NB4 (cell line): ENCODE measurements at places on chromosomes 2 and 18.

GRCh38 chr2:16948053-16948452 is 282.4 kb upstream of the CYRIA start:
- DNase-seq, result no peak

DNA sequence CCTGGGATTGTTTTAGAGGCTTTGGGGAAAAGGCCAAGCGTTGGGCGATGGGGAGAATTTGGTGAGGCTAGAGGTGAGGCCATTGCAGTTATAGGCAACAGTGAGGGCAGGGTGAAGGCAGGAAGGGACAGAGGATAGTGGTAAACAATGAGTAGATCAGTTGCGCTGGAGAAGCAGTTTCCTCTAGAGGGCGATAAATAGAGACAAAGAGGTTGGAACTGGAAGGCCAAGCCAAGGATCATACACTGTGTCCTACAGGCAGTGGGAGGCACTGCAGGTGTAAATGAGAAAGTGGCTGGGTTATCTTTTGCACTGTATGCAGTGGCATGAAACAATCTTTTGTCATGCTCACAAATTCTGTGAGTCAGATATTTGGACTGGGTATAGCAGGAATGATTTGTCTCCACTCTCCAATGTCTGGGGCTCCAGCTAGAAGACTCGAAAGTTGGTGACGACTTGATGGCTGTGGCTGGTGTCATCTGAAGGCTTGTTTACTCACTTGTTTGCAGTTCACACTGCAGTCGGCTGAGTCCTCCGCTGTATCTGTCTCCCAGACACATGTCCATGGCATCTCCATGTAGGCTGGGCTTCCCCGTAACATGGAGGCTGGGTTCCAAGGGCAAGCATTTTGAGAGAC is 82.1 kb downstream of the TNP1 start:
- DNase-seq, result peak; percentile 82

- DNase-seq, result no peak
Measured at GRCh38 chr2:19885791-19886190, 16.0 kb downstream of the TTC32 start.

DNA sequence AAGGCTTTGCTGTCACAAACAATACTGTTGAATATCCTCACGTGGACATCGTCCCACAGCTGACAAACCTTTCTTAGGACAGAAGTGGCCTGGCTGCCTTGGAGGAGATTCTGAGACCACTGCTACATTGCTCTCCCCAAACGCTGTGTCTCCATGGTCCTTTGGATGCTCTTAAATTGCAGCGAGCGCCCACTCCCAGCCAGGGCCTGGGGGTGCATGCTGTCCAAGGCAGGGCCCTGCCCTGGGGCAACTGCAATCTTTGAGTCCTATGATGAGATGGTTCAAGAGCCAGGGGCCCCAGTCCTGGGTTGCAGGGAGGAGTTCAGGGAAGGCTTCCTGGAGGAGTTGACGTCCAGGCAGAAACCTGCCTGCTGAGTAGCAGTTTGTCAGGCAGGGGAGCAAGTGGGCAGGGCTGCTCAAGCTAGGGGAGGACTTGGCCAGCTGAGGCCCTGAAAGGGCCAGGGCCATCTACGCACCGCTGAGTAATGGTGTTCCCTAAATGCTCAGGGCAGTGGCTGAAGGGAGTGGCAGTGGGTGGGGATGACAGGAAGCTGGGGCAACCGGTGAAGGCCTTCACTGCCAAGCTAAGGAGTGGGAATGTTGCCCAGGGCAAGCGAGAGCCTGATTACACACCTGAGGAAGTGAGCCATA is 10.8 kb upstream of the SDC1 start:
- DNase-seq, result no peak

DNA sequence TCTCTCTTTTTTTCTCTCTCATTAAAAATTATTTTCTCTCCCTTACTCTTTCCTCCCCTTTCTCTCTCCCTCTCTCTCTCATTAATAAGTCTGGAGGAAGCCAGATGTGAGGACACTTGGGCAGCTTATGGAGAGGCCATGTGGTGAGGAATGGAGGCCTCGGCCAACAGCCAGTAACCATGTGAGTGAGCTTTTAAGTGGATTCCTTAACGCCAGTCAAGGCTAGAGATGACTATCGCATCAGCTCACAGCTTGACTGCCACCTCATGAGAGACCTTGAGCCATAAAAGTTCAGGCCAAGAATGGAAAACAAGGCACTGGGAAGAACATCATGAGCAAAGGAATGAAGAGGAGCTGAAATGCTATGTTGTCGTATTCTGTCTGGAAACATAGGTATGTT is 39.1 kb downstream of the ETAA1 start:
- no peak for DNase-seq
